ENCODE measurements at places on chromosomes 5 and 9.
A peak's percentile ranks its signal among the peaks of the same experiment; 100 is the strongest.

- DNase-seq, result no peak
These were observed 129.3 kb downstream of the EFNA5 start for GRCh38 chr5:107541400-107541799.

DNA sequence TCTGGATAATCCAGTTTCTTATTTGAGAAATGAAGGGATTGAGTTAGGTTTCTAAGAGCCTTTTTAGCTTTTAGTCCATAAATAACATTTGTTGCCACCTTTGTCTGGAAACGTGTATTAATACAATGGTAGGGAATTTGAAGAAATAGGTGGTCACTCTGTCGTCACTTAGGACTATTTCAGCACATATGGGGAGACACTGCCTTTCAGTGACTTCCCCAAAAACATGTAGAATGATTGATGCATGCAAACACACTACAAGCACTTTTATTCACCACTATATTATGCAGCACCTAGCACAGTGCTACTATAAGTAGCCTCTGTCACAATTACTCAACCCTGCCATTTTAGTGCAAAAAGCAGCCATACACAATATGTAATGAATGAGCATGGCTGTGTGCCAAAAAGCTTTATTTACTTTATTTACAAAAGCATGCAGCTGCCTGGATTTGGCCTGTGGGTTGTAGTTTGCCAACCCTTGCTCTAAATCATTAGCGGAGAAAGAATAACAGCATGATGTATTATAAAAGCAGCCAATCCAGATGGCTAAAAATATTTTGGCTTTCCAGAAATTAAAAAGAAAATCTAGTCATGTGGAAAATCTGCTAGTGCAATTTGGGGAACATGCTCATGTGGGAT lies 154.2 kb upstream of the HMHB1 start:
- DNase-seq, result no peak

GRCh38 chr9:131464354-131465000 lies 38.2 kb upstream of the POMT1 start:
- DNase-seq, result no peak

DNA sequence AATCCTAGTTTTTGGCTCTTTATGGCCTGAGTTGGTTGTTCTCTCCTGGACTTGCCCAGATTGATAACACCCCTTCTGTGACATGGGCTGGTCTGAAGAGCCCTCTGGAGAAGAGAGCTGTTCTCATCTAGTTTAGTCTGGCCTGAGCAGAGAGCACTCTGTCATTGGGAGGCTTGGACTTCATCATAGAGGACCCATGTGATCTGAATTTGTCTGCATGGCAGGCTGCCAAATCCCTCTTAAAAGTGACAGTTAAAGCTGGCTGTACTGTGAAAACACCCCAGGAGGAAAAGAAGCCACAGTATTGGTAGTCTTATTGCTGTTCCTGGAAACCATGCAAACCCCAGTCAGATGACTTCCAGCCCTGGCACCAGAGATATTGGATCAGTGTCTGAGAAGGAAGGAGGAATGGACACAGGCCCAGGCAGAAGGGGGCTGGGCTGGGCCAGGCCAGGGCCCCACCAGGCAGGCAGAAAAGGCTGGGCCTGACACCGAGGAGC lies 3.7 kb upstream of the WDR31 start:
- DNase-seq, result no peak

DNA sequence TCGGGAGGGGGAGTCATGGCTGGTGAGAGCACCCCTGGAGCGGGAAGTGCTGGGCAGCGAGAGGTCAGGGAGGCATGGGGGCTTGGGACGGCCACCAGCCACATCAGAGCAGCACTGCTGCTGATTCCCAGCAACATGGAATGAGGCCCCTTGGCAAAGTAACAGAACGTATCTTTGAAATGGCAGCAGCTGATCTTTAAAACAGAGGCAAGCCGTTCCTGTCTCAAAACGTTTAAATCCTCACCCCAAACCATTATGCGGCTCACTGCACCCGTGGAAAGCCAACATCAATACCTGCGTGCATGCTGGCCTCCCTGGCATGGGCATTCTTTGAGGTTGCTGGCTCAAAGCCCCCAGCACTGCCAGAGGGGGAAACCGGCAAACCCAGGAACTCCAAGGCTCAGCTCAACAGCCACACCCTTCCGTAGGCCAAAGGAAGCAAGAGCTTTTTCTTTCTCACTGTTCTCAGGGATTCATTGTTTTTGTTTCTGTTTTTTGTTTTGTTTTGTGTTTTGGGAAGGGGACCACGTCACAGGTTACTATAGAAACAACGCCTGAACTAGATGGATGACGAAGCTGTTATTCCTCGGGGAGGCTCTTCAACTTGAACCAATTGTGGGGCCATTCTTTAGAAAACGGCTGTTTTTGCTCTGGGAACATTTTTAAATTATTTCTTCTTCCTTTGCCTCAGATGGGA lies 28.1 kb upstream of the OBP2B start:
- no peak for DNase-seq

GRCh38 chr5:38799556-38800377 lies 46.0 kb upstream of the OSMR start:
- DNase-seq, result no peak

- DNase-seq, result no peak
These were observed 22.0 kb downstream of the MYO10 start for GRCh38 chr5:16914108-16914435.

GRCh38 chr9:93115486-93116071 lies 18.5 kb downstream of the NINJ1 start:
- no peak for DNase-seq

DNA sequence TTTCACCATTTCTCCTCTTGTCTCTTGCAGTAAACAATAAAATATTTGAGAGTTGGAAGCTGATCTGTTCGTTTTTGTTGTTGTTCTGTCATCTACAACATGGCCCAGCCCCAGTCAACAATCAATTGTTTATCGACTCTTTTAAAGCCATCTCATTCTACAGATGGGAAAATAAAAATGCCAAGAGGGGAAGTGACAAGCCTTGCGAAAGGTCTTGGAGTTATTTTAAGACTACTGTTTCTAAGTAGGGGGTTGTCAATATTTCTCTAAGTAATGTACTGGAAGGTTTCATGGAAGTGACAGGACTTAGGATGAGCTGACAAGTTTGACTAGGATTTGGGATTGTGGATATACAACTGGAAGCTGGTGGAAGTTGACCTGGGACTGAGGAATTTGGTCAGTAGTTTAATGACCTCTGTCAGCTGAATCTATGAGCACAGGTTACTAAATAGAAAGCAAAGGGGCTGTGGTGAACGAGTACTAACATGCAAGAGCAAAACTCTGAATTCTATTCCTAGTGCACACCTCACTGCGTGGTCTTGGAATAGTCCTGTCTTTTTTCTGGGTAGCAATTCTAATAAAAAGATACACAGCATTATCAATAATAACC lies 57.5 kb upstream of the ADRB2 start:
- DNase-seq, result no peak

DNA sequence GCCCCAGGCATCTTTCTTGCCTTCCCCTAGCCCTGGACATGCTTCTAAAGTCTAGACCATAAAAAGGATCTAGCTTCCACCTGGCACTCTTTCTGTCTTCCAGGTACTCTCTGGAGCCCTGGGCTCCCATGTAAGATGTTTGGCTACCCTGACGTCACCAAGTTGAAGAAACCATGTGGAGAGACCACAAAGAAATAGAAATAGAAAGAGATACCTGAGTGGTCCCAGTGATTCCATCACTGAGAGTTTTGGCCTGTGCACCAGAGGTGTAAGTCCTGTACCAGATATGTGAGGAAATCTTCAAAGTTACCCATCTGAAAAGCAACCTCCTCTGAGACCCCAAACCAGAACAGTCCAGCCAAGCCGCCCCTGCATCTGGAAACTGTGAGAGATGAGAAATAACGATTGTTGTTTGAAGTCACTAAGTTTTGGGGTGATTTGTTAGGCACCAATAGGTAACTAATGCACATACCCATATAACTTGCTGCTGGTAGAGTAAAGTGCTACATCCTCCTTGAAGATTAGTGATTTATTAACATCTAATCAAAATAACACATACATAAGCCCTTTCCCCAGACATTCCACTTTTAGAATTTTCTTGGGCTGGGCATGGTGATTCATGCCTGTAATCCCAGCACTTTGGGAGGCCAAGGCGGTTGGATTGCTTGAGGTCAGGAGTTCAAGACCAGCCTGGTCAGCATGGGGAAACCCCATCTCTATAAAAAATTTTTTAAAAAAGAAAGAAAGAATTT lies 85.7 kb upstream of the LHFPL2 start:
- no peak for DNase-seq

DNA sequence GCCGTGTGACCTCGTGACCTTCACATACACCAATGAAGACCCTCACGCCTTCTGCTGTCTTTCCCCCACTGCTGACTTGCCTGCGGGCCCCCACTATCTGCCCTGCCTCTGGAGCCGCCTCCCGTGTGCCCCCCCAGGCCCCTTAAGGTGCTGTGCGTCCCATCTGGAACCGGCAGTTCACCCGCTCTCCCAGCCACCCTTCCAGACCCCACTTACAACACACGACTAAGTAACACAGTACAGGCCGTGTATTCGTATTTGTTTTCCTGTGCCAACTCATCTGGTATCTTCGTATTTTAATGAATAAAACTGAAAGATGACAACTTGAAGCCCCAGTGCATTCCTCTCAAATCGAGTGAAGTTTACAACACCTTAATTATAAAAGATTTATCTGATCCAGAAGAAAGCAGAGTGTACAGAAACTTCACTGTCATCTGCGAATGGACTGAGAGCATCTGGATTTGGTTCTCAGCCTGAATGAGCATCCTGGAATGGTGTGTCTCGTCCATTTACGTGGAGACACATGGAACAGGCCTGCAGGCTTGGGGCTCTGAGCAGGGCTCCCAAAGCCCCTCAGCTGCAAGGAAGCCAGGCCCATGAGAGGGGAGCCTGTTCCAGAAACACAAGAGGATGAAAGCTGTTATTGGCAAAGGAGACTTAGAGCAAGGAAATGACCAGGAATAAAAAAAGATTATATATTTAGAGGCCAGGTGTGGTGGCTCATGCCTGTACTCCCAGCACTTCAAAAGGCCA lies 21.9 kb upstream of the TERT start:
- no peak for DNase-seq

DNA sequence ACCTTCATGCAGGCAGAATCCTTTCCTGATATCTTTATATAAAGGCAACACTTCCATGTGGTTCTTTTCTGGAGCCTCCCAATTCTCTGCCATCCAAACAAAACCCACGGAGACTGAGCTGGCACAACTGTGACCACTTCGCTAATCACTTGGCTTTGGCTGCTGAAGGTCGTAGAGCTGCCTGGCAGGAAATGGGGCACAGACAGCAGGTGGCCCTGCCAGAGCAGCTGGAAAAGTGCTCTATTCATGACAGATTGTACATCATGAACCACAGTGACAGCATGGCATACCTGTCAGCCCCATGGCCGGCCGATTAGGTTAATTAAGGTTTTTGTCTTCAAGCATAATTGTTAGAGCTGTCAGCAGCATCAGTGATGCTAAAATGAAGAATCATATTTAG lies 141.9 kb upstream of the ANKRD55 start:
- DNase-seq, result no peak

- no peak for DNase-seq
These were observed at the start of gene PCDHB10 for GRCh38 chr5:141192110-141192725. Gene PCDHB10 (plus strand): TSS chr5:141192353. CDS start chr5:141192553, 200 bp downstream.

GRCh38 chr9:136170006-136170901 lies 34.7 kb downstream of the LHX3 start:
- peak; percentile 91 for DNase-seq
